ENCODE measurements at places on chromosomes 3 and 15. TPM values are rescaled to one million over a fixed set of nuclear protein-coding genes. Genes with fewer than 3 reads are reported as not detected.
A peak's percentile ranks its signal among the peaks of the same experiment; 100 is the strongest.

The GOLGA6A gene
- 0.32 TPM for total RNA-seq

The SCAMP5 gene
- 8.8 TPM for total RNA-seq

The PARP15 gene
- 71.0 TPM for total RNA-seq

The UTS2B gene
- total RNA-seq: not detected

The PPP2R3A gene
- total RNA-seq: 0.54 TPM

The EPHA6 gene
- not detected for total RNA-seq

The CD200R1 gene
- 11.3 TPM for total RNA-seq

The IP6K1 gene
- 57.0 TPM for total RNA-seq

The HOMER2 gene
- total RNA-seq: 3.8 TPM

The ATP13A5 gene
- total RNA-seq: not detected

GRCh38 chr3:63961891-63962290, 49.7 kb upstream of the SCAANT1 start:
- H3K4me3 ChIP-seq: no peak overlapping the region
- peaks cover 18% of the 10 kb centered on the region for H3K4me1 ChIP-seq
- DNase-seq: peak; percentile 57
- no peak overlapping the region for H3K27ac ChIP-seq
- H3K36me3 ChIP-seq: no peaks in the 10 kb centered on the region

DNA sequence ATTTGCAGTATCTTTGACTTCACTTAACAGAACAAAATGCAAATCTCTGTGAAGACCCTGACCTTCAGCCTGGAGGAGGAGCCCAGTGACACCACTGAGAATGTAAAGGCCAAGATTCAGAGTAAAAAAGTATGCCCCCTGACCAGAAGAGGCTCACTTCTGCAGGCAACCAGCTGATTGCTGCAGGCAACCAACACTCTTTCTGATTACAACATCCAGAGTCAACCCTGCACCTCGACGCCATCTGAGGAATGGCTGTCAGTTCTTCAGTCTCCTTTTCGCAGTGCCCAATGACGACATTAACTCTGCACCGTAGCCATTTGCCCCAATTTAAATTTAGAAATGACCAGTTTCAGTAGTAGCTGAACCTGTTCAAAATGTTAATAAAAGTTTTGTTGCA, 14.9 kb downstream of the ATP13A3 start:
- H3K27me3 ChIP-seq: no peaks in the 10 kb centered on the region
- H3K36me3 ChIP-seq: no peaks in the 10 kb centered on the region
- no peaks in the 10 kb centered on the region for H3K4me1 ChIP-seq
- H3K27ac ChIP-seq: no peak overlapping the region
- H3K4me3 ChIP-seq: no peak overlapping the region
- no peak for DNase-seq

- no peaks in the 10 kb centered on the region for H3K4me1 ChIP-seq
- H3K27ac ChIP-seq: no peak overlapping the region
- no peak overlapping the region for H3K4me3 ChIP-seq
- no peaks in the 10 kb centered on the region for H3K36me3 ChIP-seq
These were observed 1199.1 kb downstream of the SI start for GRCh38 chr3:163879172-163879571.

GRCh38 chr3:5096336-5097008, 25.6 kb upstream of the ARL8B start:
- H3K4me3 ChIP-seq: no peak overlapping the region
- no peaks in the 10 kb centered on the region for H3K4me1 ChIP-seq
- H3K36me3 ChIP-seq: no peaks in the 10 kb centered on the region
- DNase-seq: no peak
- H3K27ac ChIP-seq: no peak overlapping the region
- no peaks in the 10 kb centered on the region for H3K27me3 ChIP-seq

- no peaks in the 10 kb centered on the region for H3K36me3 ChIP-seq
- no peaks in the 10 kb centered on the region for H3K27me3 ChIP-seq
- no peaks in the 10 kb centered on the region for H3K4me1 ChIP-seq
- DNase-seq: no peak
These were observed 220.3 kb downstream of the CACNA2D3 start for GRCh38 chr3:54342676-54343075.

GRCh38 chr3:47441796-47442551, 33.8 kb downstream of the SCAP start:
- no peak overlapping the region for H3K27ac ChIP-seq
- H3K4me1 ChIP-seq: no peaks in the 10 kb centered on the region
- H3K36me3 ChIP-seq: peaks cover 11% of the 10 kb centered on the region
- no peak overlapping the region for H3K4me3 ChIP-seq
- H3K27me3 ChIP-seq: no peaks in the 10 kb centered on the region
- DNase-seq: no peak

DNA sequence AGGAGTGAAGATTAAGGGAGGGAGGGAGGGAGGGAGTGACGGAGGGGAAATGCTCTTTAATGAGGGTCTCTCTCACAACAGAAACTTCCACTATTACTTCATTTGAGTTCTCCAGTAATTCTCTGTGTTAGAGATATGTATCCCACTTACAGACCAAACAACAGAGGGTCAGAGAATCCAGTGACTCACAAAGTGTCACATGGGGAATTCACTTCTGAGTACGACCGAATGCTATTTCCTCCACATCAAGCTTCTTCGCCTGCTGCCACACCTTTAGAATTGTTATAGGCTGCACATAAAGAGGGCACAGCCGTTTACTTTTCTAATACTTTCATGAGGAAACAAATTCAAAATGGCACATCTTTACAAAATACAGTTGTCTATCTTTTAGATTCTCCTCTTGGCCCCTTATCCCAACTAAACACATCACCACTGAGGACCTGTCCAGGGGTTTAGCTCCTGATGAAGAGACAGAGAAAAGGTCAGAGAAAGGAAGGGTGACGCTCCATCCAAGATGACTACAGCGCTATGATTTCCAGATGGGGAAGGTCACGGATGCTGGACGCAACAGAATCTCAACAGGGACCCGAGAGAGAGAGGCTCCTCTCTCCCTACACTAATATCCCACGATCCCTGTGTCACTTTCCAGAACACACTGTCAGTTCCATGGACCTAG, 119.0 kb downstream of the XXYLT1 start:
- H3K27me3 ChIP-seq: no peaks in the 10 kb centered on the region
- no peak overlapping the region for H3K27ac ChIP-seq
- no peak for DNase-seq
- no peaks in the 10 kb centered on the region for H3K36me3 ChIP-seq
- no peak overlapping the region for H3K4me3 ChIP-seq

DNA sequence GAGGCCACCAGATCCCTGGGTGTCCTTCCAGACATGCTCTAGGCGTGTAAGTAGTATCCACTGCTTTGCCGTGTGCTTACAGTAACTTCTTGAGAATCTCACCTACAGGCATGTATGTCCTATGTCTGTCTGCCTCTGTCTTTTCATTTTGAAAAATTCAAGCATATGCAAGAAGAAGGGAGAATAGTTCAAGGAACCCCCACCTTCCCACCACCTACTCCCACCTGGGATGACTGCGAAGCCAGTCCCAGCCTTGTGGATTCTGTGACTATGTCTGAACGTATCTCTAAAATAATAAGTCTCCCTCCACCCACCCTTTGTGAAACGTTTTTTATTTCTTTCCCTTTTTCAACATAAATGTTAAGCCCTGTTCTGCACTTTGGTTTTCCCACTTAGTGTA, 15.0 kb downstream of the CHST13 start:
- no peaks in the 10 kb centered on the region for H3K36me3 ChIP-seq
- no peaks in the 10 kb centered on the region for H3K27me3 ChIP-seq
- no peaks in the 10 kb centered on the region for H3K4me1 ChIP-seq

DNA sequence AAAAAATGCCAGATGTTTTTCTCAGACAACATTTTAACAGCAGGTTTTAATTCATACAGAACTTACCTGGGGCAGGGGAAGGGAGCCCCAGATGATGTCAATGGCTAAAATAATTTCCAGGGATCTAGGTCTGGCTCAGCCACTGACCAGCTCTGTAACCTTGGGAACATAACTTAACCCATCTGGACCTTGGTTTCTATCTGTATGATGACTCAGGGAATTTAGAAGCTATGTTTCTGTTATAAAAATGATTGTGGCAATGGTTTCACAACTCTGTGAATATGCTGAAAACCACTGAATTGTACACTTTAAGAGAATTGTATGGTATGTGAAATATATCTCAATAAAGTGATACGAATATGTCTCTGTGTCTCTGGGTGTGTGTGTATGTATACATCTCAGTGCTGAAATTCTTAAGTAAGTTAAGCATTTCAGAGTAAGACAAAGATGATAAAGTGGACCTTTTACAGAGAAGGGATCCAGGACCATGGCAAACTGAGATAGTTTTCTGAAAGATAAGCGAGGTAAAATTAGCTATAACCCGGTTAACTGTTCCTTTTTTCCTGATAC, 2.9 kb downstream of the SH3GL3 start:
- H3K27ac ChIP-seq: no peak overlapping the region
- H3K4me1 ChIP-seq: no peaks in the 10 kb centered on the region
- H3K27me3 ChIP-seq: no peaks in the 10 kb centered on the region
- H3K36me3 ChIP-seq: no peaks in the 10 kb centered on the region
- no peak overlapping the region for H3K4me3 ChIP-seq

- DNase-seq: no peak
- H3K27me3 ChIP-seq: no peaks in the 10 kb centered on the region
- H3K27ac ChIP-seq: no peak overlapping the region
- no peaks in the 10 kb centered on the region for H3K36me3 ChIP-seq
These were observed 4.9 kb upstream of the ZNF662 start for GRCh38 chr3:42901073-42901415.

DNA sequence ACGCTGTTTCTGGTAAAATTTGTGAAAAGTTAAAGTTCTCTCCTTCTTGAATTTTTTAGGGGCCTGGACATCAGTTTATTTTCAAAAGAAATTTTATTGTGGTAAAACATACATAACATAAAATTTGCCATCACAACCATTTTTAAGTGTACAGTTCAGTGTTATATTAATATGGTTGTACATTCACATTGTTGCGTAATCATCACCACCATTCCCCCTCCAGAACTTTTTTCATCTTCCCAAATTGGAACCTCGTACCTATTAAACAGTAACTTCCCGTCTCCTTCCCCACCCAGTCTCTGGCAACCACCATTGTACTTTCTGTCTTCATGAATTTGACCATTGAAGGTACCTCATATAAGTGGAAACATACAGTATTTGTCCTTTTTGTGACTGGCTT, 23.0 kb upstream of the XRN1 start:
- H3K27me3 ChIP-seq: no peaks in the 10 kb centered on the region
- no peak overlapping the region for H3K4me3 ChIP-seq
- DNase-seq: no peak
- H3K27ac ChIP-seq: no peak overlapping the region
- H3K36me3 ChIP-seq: no peaks in the 10 kb centered on the region

DNA sequence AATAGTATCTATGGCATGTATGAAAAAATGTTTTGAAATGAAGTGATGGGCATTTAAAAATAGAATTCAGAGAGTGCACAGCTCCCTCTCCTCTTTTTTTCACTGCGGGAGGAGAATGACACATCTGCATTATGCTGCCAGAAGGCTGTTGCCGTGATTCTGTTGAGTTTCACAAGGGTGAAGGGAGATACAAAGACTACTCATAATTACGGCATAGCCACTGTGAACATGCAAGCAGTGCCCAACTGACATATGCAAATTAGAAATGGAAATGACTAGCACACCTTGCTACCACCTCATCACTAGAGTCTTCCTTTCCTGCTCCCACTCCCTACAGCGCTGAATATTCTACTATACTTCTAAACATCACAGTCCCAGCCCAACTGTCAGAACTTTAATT, 20.1 kb downstream of the IFT57 start:
- no peak for DNase-seq
- H3K4me3 ChIP-seq: no peak overlapping the region
- no peaks in the 10 kb centered on the region for H3K4me1 ChIP-seq
- H3K36me3 ChIP-seq: no peaks in the 10 kb centered on the region
- no peak overlapping the region for H3K27ac ChIP-seq

DNA sequence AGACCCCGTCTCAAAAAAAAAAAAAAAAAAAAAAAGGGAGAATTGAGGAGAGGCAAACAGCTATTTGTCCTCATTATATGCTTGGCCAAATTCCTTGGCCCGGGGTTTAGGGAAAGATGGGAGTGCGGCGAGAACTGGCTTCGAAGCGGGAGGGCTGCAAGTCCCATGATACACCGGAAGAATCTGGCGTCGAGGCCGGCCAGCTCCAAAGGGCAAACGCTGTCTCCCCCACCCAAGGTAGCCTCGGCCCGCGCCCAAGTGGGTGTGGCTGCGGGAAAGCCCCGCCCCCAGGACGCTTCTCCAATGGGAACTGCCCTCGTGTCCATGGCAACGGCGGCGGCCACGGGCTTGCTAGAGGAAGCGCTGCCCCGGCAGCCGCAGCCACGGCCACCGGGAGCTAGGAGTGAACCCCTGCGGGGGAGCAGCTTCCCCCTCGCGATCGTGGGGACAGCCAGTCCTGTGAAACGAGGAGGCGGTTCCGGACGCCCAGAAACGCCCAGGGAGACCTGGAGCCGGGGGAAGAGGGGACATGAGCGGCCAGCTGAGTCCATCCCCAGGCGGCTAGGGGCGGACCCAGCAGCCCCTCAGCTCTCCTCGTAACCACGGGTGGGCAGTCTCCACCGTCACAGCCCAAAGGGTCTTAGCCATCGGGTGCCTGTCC, at the start of gene TTLL13:
TSS of gene TTLL13 (plus strand) at position 354 of the 661 bp plus-strand sequence. CDS start 1,075 bp downstream, outside the sequence.
- no peak for DNase-seq
- H3K27me3 ChIP-seq: no peaks in the 10 kb centered on the region
- H3K4me3 ChIP-seq: peak within 1 kb of the TSS; percentile 54
- no peaks in the 10 kb centered on the region for H3K36me3 ChIP-seq
- peak within 1 kb of the TSS; percentile 51 for H3K27ac ChIP-seq

DNA sequence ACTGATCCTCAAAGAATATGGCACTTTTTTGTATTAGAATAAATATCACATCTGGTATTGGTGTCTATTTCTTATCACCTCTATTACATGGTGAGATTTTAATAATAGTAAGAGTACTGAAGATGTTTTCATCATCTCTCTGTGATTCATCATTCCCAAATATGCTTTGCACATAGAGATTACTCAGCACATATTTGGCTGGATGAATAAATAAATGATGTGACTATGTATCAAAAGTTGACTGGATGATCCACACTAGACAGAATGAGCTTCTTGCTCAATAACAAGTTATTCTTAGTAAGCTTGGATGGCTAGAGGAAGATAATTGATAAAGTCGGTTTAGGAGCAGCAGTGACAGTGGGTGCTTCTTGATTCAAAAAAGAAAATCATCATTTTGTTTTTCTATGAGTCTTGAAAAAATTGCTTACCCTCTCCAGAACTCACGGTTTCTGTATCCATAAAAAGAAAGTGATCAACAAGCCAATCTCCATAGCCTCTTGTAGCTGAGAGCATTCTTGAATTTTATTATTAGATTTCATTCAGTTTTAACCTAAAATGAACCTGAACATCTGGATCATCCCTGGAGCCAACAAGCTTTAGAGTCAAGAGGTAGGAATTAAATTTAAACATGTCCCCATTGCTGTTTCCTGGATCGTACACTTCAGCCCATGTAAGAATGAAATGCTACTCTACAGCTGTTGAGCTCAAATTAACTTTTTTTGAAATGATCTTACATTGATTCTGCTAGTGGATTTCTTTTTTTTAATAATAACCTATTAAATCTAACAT, 104.8 kb upstream of the OSTN start:
- no peak for DNase-seq
- no peaks in the 10 kb centered on the region for H3K4me1 ChIP-seq
- H3K36me3 ChIP-seq: no peaks in the 10 kb centered on the region
- no peak overlapping the region for H3K27ac ChIP-seq
- H3K4me3 ChIP-seq: no peak overlapping the region
